Calu3 (cell line): ENCODE measurements at places on chromosomes 11 and 22.

DNA sequence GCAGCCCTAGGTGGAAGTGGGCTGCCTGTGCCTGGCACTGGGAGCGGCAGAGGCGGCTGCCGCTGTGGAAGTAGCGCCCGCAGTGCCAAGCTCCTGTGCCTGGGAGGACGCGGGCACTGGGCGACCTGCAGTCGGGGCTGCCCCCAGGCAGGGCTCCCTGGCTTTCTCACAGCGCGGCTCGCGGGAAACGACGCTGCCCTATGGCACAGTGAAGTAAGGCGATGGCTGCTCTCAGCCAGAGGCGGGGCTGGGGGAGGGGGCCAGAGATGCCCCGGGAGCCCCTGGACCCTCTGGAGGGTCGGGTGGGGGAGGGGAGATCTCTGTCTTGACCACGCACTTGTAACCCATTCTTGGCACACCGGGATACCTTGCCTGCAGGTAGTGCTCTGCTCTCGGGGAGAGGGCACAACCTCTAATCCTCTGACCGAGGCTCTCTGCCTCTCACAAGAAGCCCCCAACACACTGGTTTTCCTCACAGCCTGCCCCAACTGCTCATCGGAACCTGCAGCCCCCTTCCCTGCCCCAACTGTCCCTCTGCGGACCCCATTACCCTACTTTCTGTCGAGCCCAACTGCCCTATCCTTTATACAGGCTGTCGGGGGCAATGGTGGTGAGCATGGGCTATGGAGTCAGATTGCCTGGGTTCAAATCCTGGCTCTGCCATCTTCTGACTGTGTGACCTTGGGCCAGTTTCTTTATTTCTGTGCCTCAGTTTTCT is 32.2 kb upstream of the TRIM29 start:
- no peaks in the 10 kb centered on the region for H3K36me3 ChIP-seq
- H3K27ac ChIP-seq: no peak overlapping the region
- peaks cover 78% of the 10 kb centered on the region for H3K27me3 ChIP-seq
- H3K4me3 ChIP-seq: no peak overlapping the region
- no peaks in the 10 kb centered on the region for H3K4me1 ChIP-seq

- no peaks in the 10 kb centered on the region for H3K36me3 ChIP-seq
- peaks cover 84% of the 10 kb centered on the region for H3K27me3 ChIP-seq
- H3K27ac ChIP-seq: no peak overlapping the region
- no peak for DNase-seq
- no peaks in the 10 kb centered on the region for H3K4me1 ChIP-seq
Measured at GRCh38 chr11:125356797-125357196, 139.3 kb downstream of the FEZ1 start.

DNA sequence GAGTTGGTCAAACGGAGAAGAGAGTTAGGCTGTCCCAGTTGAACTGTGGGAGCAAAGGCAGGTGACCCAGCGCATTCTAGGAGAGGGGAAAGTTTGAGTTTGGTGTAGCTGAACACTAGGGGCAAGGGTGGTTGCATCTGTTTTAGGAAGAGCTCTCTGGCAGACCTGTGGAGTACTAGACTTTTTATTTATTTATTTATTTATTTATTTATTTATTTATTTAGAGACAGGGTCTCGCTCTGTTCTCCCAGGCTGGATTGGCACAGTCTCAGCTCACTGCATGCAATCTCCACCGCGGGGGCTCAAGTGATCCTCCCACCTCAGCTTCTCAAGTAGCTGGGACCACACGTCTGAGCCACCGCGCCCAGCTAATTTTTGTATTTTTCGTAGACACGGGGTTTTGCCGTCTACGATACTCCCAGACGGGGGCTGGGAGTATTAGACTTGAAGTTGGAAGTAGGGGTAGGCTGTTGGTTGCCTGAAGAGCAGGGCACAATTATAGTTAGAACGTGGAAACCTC is 950 bp upstream of the ACER3 start:
- no peaks in the 10 kb centered on the region for H3K27me3 ChIP-seq
- H3K27ac ChIP-seq: no peak overlapping the region
- H3K4me3 ChIP-seq: no peak overlapping the region
- H3K36me3 ChIP-seq: peaks cover 16% of the 10 kb centered on the region

DNA sequence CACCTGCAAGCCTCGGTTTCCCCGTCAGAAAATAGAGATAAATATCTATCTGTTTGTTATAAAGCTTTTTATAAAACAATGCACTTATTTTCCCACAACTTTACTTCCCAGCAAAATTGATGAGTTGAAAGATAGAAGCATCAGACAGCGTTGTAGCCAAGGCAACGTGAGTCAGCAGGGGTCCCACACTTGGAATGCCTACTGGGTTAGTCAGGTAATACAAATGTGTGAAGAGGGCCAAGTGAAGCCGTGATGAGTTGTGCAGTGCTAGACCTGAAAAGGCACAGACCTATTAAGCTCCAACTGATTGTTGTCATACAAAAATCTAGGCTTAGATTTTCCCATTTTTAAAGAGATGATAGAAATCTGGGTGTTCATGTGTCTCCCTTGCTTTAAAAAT is 118.7 kb downstream of the PGR start:
- H3K27ac ChIP-seq: no peak overlapping the region
- H3K4me3 ChIP-seq: no peak overlapping the region
- DNase-seq: no peak
- no peaks in the 10 kb centered on the region for H3K36me3 ChIP-seq

DNA sequence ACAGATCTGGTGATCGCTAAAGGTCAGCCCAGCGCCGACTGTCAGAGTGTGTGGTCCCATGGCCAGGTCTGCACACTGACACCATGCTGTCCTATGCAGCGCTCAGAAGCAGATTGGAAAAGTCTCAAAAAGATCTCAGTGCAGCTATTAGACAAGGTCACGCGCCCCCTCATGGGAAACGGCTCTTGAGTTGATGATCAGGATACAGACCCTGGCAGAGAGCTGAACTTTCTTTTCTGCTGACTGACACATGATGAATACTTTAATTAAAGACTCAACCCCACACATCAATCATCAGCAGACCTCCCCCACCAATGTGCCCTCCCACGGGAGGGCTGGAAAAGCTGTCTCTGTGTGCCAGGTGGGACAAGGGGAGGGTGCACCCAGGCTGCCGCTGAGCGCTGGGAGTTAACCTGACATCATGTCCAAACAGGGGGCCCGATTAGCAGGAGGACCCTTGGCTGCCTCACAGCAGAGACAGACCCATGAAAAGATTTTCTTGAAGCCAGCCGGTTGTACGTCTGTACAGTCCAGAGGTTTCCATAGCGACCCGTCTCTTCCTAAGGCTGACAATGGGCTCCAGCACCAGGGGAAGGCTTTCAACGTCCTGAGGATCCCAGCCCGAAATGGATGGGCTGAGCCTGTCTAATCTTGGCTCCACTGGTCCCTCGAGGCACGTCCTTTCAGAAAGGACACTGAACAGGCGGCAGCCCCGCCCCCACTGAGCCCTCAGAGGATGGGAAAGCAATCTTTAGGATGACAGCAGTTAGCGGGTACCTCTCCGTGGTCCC is 26.9 kb downstream of the RASD2 start:
- no peak overlapping the region for H3K27ac ChIP-seq
- H3K4me1 ChIP-seq: peaks cover 26% of the 10 kb centered on the region
- peaks cover 85% of the 10 kb centered on the region for H3K27me3 ChIP-seq
- no peak overlapping the region for H3K4me3 ChIP-seq
- H3K36me3 ChIP-seq: no peaks in the 10 kb centered on the region

GRCh38 chr11:75429902-75430713 is 2.9 kb downstream of the KLHL35 start:
- H3K27ac ChIP-seq: no peak overlapping the region
- DNase-seq: peak; percentile 66
- peaks cover 11% of the 10 kb centered on the region for H3K4me1 ChIP-seq
- H3K4me3 ChIP-seq: peak overlapping the region; percentile 53
- peaks cover 54% of the 10 kb centered on the region for H3K27me3 ChIP-seq
